ENCODE measurements at places on chromosomes 6 and 20. TPM values are rescaled to one million over a fixed set of nuclear protein-coding genes. Genes with fewer than 3 reads are reported as not detected.

- H3K4me3 ChIP-seq: no peak overlapping the region
- H3K4me1 ChIP-seq: no peaks in the 10 kb centered on the region
- H3K27ac ChIP-seq: no peak overlapping the region
- H3K36me3 ChIP-seq: no peaks in the 10 kb centered on the region
- no peaks in the 10 kb centered on the region for H3K27me3 ChIP-seq
Measured at GRCh38 chr20:39070484-39071231, 108.5 kb downstream of the DHX35 start.

GRCh38 chr6:163180874-163181541 lies 233.5 kb upstream of the QKI start:
- H3K27me3 ChIP-seq: no peaks in the 10 kb centered on the region
- no peaks in the 10 kb centered on the region for H3K36me3 ChIP-seq
- DNase-seq: peak; percentile 46
- no peak overlapping the region for H3K27ac ChIP-seq

The LAMA2 gene
- total RNA-seq: 3.6 TPM

DNA sequence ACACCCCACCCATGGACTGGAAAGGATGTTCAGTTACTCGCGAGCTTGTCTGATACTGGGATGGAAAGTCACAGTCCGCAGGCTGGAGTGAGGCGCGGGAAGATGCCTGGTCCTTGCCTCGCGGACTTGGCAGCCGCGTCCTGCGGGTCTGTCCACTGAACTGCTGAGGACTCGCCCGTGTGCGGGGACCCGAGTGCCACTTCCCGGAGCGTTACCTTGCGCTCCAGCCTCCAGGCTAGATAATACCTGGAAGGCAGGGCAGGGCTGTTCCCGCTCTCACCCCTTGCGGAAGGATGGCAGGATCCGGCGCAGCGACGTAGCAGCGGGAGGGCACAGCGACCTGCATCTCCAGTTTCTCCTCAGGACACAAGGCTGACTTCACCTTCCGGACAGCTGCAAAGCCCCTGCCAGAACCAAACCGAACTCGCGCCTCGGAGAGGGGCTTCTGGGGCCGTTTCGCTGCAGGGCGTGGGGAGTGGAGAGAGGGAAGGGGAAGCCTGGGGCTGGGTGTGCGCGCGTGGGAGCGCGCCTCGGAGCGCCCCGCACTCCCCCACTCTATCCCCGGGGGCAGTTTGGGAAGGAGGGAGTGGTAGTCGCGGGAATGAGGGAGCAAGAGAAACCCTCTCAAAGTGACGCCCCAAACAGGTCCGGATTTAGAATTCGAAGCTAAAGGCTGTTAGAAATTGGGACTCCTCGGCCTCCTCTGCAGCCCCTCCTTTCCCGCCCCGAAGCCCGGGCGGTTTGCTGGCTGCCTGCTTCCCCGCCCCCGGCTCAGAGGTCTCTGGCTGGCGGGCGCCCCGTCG lies at the start of gene KCNQ5:
TSS of gene KCNQ5 (plus strand) at position 774 of the 803 bp plus-strand sequence.
- DNase-seq: no peak
- H3K36me3 ChIP-seq: no peaks in the 10 kb centered on the region
- peak within 1 kb of the TSS; percentile 59 for H3K4me3 ChIP-seq
- H3K27me3 ChIP-seq: peaks cover 48% of the 10 kb centered on the region
- no peaks in the 10 kb centered on the region for H3K4me1 ChIP-seq
- no peak within 1 kb of the TSS for H3K27ac ChIP-seq

DNA sequence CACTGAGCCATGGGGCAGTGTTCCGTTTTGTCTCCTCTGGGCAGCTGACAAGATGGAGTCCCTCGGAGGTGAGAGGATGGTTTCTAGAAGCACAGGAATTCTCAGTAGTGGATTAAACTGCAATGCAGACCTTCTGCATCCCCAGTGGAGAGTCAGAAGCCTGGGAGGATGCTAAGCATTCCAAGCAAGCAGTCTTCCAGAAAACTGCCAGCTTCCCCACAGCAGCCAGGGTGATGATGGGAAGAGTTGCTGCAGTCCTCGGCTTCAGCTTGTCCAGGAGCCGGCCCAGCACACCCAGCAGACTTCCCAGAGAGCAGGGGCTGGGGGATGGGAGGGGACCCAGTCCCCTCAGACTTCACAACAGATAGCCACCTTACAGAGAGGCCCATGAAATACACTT lies 163.6 kb downstream of the LY86 start:
- H3K4me1 ChIP-seq: peaks cover 4% of the 10 kb centered on the region
- no peak for DNase-seq
- H3K27ac ChIP-seq: no peak overlapping the region
- no peaks in the 10 kb centered on the region for H3K36me3 ChIP-seq
- H3K4me3 ChIP-seq: no peak overlapping the region
- no peaks in the 10 kb centered on the region for H3K27me3 ChIP-seq

GRCh38 chr6:149242883-149243282 lies 74.6 kb upstream of the TAB2 start:
- no peak overlapping the region for H3K4me3 ChIP-seq
- H3K27me3 ChIP-seq: no peaks in the 10 kb centered on the region
- DNase-seq: no peak
- H3K4me1 ChIP-seq: no peaks in the 10 kb centered on the region
- H3K36me3 ChIP-seq: no peaks in the 10 kb centered on the region

The CNR1 gene
- total RNA-seq: 3.1 TPM

DNA sequence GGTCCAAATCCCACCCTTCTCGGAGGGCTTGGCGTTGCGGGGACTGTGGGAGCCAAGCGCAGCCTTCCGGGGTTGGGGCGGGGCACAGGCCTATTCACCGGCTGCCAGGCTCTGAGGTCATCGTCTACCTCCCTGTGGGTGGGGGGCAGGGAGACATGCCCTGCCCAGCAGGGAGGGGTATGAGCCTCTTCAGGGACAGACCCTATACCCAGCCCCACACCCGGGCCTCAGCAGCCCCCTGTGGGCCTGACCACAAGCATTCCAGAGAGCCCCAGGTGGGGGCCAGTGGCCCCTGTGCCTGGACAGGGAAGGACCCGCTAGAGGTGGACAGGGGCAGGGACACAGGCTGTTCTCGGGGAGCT lies 11.6 kb downstream of the LAMA5 start:
- H3K27ac ChIP-seq: peak overlapping the region; percentile 71
- no peaks in the 10 kb centered on the region for H3K27me3 ChIP-seq
- DNase-seq: no peak
- no peak overlapping the region for H3K4me3 ChIP-seq
- H3K4me1 ChIP-seq: peaks cover 37% of the 10 kb centered on the region
- peaks cover 27% of the 10 kb centered on the region for H3K36me3 ChIP-seq

- H3K36me3 ChIP-seq: no peaks in the 10 kb centered on the region
- H3K27me3 ChIP-seq: no peaks in the 10 kb centered on the region
- H3K4me1 ChIP-seq: no peaks in the 10 kb centered on the region
Measured at GRCh38 chr6:154127657-154128056, 88.6 kb downstream of the OPRM1 start.
